ENCODE measurements at places on chromosomes 3 and 15.
A peak's percentile ranks its signal among the peaks of the same experiment; 100 is the strongest.

DNA sequence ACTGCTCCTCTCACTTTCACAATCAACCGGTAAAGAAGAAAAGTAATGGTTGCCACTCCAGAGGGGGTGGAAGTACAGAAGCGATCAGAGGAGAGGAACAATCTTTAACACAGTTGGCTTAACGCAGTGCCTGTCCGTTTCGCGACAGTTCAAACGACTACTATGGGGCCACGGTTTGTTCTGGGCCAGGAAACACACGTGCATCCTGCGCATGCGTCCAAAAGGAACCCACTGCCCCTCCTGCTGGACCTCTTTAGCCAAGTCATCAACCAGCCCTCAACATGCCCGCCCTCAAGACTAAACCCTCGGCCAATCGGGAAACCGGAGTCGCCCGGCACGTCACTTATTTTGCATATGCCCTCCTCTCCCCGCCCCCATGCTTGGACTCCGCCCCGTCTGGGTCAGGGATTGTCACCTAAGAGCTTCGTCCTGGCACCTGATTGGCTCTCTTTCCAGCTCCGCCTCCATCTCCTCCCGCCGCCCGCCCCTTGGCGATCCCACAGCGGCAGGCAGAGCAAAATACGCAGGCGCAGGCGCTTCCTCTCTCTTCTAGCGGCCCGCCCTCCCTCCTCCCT, 345 bp upstream of the CDV3 start:
- peak; percentile 100 for DNase-seq

DNA sequence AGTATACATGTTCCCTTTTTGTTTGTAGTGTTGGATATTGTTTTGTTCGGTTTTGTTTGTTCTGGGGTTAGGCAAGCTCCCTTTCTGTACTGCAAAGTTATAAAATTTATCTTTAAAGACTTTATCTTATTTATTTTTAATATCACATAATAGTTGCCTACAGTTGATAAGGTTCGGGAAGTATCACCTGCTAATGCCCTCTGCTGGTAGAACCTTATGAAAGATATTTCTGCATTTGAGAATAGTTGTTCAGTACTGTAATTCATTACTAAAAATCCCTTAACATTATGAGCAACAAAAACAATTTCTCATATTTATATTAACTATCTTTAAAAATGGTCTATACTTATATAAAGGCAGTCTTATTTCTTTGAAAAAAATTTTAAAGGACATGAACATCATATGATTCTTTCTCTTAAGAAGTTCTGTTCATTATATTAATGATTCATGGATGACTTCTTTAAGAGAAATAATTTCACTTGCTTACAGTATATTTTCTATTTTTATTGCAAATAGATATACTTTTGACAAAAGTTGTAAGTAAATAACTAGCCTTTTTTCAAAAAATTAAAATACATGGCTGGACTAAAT, 1126.8 kb downstream of the SI start:
- DNase-seq = no peak

- no peak for DNase-seq
These were observed 9.6 kb upstream of the TIPARP start for GRCh38 chr3:156664831-156665178.

DNA sequence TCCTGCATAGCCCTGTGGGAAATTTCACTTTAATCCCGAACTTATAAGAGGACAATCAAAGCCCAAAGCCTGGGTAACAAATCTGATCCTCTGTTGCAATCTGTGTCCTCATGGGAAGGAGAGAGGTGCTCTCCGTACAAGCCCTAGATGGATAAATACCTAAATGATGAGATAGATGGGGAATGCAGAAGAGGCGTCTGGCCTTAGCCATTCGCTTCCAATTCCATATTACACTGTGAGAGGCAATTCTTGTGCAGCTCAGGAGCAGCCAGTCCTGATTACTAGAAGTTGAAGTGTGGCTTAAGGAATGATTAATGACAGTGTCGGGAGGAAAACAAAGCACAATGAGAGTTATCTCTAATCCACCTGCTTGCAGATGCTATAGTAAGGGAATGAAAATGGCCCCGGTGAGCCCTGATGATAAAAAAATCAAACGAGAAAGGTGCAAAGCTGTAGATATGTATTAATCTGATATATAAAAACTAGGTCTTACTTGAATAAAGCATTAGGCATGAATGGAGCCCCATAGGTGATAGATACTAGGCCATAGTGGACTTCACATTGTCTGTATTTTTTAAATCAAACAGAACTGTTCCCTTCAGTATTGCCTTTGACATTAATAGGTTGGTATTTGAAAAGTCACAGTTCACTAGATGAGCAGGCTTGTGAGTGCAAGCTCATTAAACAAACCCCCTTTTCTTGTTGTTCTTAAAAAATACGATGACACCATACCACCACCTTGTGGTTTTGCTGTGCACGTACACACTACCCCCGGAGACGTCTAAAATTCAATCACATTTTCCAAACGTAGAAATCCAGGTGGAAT, 54.2 kb upstream of the TMCO5A start:
- DNase-seq = no peak

DNA sequence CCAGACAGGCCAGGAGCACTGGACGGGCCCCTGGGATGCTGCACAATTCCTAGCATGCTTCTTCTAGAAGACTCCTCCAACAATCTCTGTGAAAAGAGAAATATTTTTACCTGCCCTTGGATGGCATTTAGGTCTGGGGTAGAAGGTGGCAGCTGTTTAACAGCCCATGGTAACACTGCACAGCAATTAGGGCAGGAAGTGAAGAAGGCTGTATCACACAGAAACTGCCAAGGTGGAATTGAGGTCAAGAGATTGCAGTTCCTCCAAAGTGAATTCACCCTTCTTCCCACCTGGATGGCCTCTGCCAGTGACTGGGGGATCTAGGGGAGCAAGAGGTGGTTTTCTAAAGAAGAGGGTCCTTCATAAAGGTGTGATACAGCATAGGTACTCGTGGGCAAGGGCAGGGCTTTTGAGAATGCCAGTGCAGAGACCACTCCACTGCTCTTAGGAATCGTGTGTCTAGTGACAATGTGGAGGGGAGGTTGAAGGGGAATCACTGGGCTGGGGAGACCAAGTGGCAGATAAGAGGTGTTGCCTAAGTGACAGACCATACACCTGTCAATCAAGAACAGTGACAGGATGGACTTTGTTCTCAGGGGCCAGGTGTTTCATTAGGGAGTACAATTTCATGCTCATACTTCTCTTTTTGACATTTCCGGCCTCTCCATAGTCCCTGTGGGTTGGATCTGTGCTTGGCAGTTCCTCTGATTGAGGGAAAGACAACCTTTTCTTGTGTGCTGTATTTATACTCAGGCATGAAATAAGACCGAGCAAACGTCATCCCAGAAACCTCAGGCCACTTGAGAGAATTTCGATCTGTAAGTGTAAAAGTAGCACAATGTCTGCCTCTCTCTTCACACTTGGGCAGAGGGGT, 83.5 kb upstream of the BCL6 start:
- no peak for DNase-seq

DNA sequence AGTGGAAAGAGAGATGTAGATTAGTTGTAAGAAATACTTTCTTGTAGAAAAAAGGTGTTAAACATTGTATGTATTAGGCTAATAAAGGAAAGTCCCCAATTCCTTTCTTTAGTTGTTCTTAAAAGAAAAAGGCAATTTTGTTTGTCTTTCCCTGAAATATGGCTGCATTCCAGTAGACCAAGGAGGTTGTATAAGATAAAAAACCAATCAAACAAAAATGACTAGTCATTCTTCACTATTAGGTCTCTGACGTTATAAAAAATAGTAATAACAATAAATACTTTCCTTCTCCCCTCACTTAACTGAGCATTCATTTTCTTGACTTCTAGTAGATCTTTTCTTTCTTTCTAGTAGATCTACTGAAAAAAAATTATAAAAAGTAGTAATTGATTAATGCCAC, 8.6 kb upstream of the PPM1L start:
- DNase-seq = no peak

Measured in stimulated activated CD8-positive, alpha-beta memory T cell treated with anti-CD3 and anti-CD28 coated beads, Interleukin-7, amount 100 ng/mL, for 48 hours (primary cell).